Glutamatergic neuron (in vitro differentiated cells): ENCODE measurements at places on chromosomes 4 and X.

DNA sequence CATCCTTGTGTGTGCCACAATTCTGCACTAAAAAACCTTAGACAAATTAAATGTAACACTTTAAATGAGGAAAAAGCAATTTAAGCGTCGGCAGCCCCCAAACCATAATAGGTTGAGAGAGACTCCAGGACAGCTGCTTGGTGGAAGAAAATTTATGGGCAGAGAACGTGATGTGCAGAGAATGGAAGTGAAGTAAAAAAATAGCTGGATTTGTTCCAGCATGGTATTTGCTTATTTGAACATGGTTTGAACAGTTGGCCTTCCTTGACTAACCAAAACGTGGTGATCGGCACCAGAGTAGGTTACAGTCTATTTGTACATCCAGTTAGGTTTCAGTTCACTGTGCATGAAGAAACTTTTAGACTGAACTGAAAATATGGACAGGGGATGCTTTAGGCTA is 343.0 kb upstream of the CPEB2 start:
- H3K27ac ChIP-seq = no peak overlapping the region
- no peaks in the 10 kb centered on the region for H3K4me1 ChIP-seq
- H3K4me3 ChIP-seq = no peak overlapping the region
- no peaks in the 10 kb centered on the region for H3K36me3 ChIP-seq

- no peak for DNase-seq
- H3K4me3 ChIP-seq = no peak overlapping the region
- no peaks in the 10 kb centered on the region for H3K36me3 ChIP-seq
- H3K27me3 ChIP-seq = no peaks in the 10 kb centered on the region
- H3K4me1 ChIP-seq = peaks cover 11% of the 10 kb centered on the region
Measured at GRCh38 chr4:109390115-109390768, 43.4 kb upstream of the SEC24B start.

- no peak overlapping the region for H3K27ac ChIP-seq
- H3K4me1 ChIP-seq = no peaks in the 10 kb centered on the region
- no peak for DNase-seq
- H3K36me3 ChIP-seq = no peaks in the 10 kb centered on the region
Measured at GRCh38 chrX:19606902-19607301, 91.6 kb upstream of the MAP3K15 start.

GRCh38 chrX:40278340-40279090 is 180.8 kb upstream of the BCOR start:
- no peak for DNase-seq
- no peaks in the 10 kb centered on the region for H3K36me3 ChIP-seq
- no peaks in the 10 kb centered on the region for H3K27me3 ChIP-seq
- peaks cover 1% of the 10 kb centered on the region for H3K4me1 ChIP-seq
- no peak overlapping the region for H3K4me3 ChIP-seq
- no peak overlapping the region for H3K27ac ChIP-seq
